Brain microvascular endothelial cell (primary cell): ENCODE measurements at places on chromosomes 6 and 20.

- peak; percentile 14 for DNase-seq
Measured at GRCh38 chr6:125808060-125808459, 17.3 kb downstream of the NCOA7 start.

GRCh38 chr20:58559368-58559729 is 44.1 kb upstream of the APCDD1L start:
- DNase-seq: no peak

DNA sequence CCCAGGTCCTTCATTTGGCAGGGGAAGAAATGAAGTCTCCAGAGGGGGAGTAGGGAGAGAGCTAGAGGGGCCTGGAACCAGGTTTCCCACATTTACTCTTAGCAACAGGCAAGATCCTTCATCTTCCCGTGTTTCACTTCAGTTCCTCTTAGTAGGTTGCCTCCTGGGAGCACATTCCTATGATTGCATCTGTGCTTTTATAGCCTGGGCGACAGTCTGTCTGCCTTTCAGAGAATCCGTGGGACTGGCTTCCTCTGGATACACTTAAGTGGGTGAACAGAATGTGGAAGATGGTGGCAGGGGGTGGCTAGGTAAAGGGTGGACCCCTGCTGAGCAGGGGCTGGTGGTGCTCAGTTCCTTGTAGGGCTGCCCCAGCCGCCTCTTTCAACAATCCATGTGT is 33.4 kb downstream of the STK35 start:
- no peak for DNase-seq

DNA sequence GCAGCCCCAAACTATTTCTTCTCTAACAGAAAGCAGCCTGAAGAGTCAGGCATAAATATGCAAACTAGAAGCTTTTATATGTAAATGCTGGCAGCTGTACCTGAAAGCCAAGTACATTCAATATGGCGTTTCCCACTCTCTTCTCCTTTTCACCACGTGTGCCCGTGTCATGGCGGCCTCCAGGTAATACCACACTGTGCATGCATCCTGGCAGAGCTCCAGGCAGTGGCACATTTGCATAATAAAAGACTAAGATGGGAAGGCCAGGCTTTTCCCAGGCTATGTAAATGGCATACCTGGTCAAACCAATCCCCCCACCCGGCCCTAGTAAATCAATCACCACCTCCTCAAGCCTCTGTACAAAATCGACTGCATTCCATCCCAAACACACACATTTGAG is 120.6 kb downstream of the MMUT start:
- DNase-seq: no peak

DNA sequence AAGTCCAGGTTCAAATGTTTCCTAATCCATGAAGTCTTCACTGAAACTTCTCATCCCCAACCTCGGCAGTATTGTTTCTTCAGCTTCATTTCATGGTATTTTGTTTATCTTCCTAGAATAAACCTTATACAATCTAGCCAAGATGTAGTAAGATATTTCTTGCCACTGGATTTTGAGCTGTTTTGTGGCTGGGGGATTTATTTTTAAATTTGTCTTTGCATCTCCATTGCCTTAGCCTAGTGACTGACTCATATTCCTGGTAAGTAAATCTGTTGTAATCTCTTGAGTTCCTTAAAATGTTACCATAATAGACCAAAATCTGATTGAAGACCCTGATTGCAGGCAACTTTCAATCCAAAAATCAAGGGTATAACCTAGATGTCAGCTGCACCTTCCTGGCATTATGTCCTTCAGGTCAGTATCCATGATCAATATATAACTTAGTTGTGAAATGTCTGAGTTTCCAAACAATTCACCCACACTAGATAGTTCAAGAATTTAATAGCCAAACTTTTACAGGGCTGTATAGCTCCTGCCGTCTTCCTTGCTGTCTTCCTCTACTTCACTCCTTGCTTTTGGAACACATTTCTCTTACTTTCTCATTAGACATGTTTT is 4.7 kb upstream of the TRMT11 start:
- DNase-seq: no peak

- peak; percentile 88 for DNase-seq
Measured at GRCh38 chr6:14210663-14211561, 93.3 kb downstream of the CD83 start.

- no peak for DNase-seq
Measured at GRCh38 chr20:59779656-59780380, 153.6 kb downstream of the SYCP2 start.

- DNase-seq: no peak
Measured at GRCh38 chr6:163252061-163252591, 162.4 kb upstream of the QKI start.

DNA sequence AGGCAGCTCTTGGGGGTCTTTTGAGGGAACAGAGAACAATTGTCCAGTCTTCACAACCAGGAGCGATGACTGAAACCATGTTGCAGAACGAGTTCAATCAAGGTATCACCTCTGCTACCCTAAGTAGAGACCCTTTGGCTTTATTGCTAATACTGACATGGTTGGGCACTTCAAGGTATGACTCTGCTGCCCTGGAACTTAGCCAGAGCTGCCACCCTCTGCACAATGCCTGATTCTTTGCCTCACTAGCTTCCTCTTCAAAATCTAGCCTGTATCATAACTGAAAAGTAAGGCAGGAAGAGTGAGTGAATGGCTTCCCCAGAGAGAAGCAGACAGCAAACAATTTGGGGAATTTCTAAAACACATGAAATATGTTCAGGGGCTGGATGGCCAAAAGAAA is 592.7 kb upstream of the NRSN1 start:
- DNase-seq: no peak

- DNase-seq: no peak
Measured at GRCh38 chr6:62465206-62465605, 179.2 kb upstream of the KHDRBS2 start.

DNA sequence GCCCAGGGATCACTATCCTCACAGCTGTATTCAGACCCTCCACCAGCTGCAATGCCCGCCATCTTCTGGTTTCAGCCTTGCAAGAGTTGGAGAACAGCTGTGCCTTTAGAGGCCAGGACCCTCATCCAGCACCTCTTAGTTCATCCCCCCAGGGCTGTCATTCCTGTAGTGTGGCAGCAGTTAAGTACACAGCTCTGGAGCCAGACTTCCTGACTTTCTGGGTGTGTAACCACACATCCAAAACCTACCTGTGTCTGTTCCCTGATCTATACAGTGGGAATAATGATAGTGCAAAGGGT is 452 bp upstream of the TREM2 start:
- DNase-seq: no peak

- peak; percentile 81 for DNase-seq
Measured at GRCh38 chr6:28643017-28643740, 117.5 kb downstream of the GPX5 start.

DNA sequence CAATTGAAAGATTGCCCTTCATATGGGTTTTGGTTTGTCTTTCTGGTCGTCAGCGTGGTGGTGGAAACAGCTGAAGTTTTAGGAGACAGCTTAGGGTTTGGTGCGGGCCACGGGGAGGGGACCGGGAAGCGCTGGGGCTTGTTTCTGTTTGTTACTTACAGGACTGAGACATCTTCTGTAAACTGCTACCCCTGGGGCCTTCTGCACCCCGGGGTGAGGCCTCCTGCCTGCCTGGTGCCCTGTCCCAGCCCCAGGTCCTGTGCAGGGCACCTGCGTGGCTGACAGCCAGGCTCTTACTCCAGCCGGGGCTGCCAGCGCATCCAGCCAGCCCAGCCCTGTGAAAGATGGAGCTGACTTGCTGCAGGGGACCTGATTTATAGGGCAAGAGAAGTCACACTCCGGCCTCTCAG is 22.8 kb downstream of the NPEPL1 start:
- DNase-seq: no peak

DNA sequence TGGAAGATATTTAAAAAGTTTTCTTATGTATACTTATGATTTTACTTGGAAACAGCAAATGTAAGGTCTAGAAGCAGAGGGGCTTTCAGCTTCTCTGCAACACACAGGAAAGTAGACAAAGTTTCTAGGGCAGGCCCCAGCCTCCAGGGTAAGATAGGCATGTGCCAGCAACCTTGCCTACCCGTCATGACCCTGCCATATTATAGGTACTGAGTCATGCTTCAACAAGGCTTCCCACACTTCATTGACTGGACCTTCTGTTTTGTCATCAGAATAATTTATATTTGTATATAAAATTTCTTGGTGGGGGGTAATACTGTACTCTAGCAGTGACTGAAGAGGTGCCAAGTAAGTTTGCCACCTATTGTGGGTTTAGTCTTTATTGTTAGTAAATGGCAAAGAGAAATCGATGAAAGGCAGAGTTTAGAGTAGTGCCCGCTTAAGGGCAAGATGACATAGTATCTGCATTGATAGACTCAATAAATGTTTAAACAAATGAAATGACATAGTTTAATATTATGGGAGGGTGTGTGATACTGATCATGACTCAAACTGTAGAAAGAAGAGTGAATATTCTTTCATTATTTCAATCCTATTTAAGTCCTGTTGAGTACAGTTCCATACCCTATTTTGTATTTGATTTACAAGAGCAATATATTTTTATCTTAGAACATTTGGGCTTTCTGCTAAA is 95.6 kb downstream of the JARID2 start:
- DNase-seq: peak; percentile 26

- DNase-seq: no peak
Measured at GRCh38 chr6:149305372-149305771, 12.1 kb upstream of the TAB2 start.
